ENCODE measurements at places on chromosomes 1 and 21.
A peak's percentile ranks its signal among the peaks of the same experiment; 100 is the strongest.

DNA sequence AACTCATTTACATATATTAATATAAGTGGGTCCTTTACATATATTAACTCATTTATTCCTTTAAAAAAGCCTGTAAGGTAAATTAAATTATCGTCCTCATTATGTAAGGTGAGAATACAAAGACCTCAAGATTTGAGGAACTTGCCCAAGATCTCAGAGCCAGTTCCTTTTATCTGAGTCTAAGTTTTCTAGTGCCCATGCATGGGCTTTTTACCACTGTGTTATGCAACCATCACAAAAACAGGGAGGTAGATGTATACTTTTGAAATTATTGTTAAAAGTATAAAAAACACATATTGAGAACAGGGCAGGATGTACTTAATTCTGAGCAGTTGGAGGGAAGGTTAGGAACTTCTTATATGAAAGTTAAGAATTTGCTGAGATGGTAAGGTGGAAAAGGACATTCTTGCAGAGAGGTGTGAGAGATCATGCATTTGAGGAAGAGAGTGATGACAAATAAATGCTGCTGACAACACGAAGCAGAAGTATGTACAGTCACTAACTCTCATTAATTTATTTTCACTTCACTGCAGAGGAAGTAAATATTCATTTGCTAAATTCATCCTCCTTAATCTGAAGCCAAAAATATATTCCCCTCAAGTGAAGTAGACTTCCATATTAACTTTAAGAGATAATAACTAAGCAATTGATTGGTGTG is 28.9 kb upstream of the LYPLAL1 start:
- DNase-seq = no peak

GRCh38 chr1:95028954-95029353 is 43.8 kb downstream of the ALG14 start:
- DNase-seq = no peak

GRCh38 chr1:229132106-229132443 is 138.8 kb upstream of the RAB4A start:
- DNase-seq = no peak

DNA sequence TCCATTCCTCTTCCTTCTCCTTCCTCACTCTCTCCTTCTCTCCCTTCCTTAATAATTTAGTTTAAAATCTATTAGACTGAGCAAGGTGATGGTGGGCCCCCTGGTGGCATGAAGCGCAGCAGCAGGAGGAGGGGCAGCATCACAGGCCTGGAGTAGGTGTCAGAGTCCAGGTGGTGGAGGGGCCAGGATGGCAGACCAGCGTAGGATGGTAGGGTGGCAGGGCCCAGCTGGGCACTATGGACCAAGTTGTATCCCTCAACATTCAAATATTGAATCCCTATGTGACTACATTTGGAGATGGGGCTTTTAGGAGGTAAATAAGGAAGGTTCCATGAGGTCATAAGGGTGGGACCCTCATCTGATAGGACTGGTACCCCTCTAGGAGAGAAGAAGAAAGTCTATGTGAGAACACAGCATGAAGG is 61.0 kb downstream of the WDR4 start:
- DNase-seq = peak; percentile 65

DNA sequence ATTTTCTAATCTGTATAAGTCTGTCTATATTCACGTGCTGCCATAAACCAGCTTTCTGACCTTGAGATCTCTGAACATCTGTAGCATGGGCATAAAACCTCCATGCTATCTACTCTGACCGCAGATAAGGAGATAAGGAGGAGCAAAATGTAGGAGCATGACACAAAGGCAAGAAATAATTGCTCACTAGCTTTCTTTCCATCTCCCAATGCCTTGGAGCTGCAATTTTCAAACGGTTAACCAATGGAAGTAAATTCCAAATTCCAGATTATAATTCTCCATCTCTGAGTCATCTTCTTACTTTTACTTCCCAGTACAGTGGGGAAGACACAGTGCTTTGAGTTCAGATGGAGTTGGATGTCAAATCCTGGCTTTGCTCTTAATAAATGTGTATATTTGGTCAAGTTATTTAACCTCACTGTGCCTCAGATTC is 41.6 kb downstream of the CD58 start:
- no peak for DNase-seq

DNA sequence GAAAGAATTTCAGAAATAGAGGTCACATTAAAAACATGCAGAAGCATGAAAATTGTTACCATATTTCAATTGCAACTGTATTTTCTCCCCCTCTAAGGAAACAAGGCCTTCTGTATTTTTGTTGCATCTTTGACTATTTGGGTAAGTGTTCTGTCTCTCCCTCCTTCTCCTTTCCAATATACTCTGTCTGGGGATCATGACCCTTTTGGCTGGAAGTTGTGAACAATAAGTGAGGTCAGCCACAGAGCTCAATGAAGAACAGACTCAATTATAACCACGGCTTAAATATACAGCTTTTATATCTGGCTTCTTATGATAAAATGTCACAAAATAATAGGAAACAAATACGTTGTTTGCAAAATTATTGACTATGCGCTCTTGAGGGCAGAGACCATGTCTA is 47.1 kb downstream of the SPAG17 start:
- DNase-seq = no peak

DNA sequence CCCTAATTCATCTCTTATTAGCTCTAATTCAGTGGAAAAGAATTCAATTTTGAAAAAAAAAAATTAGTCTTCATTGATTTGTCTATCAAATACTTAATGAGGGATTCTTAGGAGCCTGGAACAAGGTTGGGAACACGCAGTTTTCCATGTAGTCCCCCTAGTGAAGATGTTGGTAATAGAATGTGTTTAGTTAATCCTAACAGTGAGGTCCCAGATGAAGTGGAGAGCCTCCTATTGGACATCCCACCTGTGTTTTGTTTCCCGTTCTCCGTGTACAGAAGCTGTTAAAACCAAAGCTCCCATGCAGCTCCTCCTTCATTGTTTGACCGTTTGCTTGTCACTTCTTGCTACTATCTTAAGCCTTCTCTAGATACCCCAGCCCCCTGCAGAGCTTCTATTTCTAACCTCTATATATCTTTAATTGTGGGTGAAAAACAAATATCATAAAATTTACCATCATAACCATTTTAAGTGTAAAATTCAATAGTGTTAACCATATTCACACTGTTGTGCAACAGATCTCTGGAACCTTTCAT is 67.5 kb downstream of the PCNX2 start:
- no peak for DNase-seq

DNA sequence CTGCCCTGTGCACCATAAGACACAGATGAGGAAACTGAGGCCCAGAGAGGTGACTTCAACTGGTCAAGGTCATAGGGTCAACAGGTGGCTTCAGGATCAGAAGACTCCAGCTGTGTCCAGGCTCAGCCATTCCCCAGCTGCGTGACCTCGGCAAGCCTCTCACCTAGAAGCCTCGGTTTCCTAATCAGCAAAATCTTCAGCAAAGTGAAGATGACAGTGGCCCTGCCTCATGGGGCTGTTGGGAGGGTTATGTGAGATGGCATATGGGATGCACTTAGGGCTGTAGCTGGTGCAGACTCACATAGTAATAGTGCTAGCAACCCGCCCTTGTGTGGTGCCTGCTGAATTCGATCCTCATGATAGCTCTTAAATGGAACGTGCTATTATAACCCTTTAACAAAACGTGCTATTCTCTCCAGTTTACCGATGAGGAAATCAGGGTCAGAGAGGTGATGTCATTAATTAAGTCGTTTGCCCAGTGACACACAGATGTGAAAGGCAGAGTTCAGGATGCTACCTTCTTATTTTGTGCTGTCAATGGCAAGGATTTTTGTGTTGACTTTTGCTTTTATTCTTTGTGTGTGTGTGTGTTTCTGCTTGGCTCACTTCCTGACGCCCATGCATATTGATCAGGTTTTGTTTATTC is 472.9 kb downstream of the MATN1 start:
- no peak for DNase-seq

GRCh38 chr1:80305466-80305865 is 1298.9 kb upstream of the ADGRL4 start:
- DNase-seq = no peak

DNA sequence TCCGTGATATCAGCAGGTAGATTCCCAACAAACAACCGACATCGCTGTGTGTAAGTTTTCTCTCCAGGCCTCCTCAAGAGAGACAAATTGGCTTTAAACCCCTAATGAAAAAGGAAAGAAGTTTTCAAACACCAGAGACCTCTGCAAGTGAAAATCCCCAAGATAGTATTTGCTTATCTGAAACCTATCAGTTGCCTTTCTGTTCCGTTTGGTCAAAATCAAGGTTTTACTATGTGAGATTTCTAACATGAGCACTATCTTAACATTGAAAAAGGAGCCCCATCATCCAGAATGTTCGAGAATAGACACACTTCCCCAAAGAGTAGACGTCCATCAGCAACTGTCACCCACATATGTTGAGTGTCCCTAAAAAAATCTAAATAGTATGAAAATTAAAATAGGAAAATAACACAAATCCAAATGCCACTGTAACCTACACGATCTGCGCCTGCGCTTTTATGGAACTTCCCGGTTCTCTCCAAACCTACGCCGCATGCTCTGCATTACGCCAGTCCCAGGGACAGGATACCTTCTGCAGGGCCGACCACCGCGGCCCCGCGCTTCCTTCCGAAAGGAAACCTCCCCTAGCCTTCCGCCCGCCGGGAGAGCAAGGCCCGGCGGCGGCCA is 1.4 kb downstream of the SFPQ start:
- no peak for DNase-seq

DNA sequence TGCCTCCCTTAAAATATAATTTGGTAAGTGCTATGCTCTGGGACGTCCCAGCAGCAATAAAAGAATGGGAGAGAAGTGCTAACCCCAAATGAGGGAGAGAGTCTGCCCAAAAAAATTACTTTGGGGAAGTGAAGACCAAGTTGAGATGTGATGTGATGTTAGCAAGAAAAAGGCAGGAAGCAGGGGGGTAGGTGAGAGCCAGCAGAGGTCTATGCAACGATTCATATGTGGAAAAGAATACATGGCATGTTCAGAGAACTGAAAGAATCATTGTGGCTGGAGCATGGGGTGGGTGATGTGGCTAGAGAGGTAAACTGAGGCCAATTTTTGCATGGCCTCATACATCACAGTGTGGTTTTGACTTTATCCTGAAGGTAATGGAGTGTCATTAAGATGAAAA is 5.6 kb upstream of the CTPS1 start:
- DNase-seq = no peak

- no peak for DNase-seq
Observed at GRCh38 chr1:41483001-41483850, 1.3 kb downstream of the EDN2 start.

DNA sequence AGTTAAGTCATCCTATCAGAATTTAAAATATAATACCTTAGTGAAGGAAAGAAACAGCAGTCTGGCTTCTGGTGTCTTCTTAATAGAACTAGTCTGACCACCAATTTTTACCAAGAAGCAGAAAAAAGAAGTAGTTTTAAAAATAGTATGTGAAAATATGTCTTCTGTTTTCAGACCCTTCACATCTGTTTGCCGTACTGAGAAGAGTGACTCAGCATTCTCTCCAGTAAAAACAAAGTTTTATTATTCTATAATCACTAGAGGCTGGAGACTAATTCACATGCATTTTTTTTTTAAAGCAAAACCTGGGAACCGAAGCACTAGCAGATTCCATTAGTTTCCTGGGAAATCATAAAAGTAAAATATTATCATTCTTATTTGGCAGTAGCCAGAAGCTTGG is 163.8 kb downstream of the COL24A1 start:
- peak; percentile 9 for DNase-seq

- peak; percentile 29 for DNase-seq
Observed at GRCh38 chr1:110829955-110830553, 42.9 kb upstream of the CD53 start.

DNA sequence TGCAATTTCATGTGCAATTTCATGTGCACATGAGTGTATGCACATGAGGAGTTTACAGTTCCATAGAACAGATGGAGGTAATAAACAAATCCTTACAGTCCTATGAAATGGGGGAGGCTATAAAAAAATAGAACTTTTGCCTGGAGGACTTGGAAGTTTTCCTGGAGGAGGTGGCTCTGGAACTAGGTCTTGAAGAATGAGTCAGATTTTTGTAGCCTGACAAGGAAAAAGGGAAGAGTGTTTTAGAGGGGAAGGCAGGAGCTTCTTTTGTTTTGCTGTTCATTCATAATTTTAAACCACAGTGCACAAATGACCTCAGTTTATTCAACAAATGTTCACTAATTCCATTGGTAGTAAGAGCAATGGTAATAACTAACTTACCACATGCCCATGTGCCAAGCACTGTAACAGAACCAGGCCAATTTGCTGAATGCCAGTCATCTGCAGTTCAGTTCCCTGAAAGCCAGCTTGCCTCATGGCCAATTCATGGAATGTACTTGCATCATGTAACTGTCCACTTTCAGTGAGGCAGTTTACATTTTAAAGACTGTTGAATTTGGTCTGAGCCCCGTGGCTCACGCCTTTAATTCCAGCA is 2.7 kb downstream of the DIO1 start:
- no peak for DNase-seq

DNA sequence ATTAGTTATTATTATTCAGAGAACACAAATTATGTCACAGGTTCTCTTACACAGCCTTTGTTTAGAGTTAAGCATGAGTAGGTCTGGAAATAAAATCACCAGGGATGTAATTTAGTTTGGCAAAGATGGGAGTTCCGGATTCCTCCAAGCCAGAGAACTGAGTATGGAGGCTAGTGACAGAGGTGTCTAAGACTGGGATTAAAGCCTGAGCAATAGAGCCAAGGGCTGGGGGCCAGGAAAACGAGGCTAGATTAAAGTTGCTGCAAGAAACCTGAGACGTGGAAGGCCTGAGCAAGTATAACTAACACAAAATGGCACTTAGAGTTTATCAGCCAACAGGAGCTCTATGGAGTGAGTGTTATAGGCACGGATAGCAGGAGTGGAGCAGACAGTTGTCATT is 381.6 kb downstream of the SRGAP2C start:
- DNase-seq = no peak

DNA sequence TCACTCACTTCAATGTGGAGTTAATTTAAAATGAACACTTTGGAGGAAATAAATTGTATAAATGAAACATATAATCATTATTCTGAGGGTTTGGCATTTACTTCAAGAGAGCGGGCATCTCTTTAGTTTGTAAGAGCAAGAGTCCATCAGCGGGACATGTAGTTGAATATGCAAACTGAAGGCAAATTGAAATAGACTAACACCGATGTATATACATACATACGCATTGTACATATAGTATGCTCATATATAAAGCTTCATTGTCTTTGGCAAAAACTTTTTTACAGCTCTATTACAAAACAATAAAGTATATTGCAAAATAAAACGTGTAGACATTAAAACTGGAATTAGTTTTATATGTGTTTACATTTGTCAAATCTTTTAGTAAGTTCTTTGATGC is 328.9 kb downstream of the LTN1 start:
- DNase-seq = no peak

- no peak for DNase-seq
Observed at GRCh38 chr1:5868931-5869500, 123.2 kb downstream of the NPHP4 start.

- no peak for DNase-seq
Observed at GRCh38 chr1:24895511-24895910, 34.6 kb downstream of the RUNX3 start.

DNA sequence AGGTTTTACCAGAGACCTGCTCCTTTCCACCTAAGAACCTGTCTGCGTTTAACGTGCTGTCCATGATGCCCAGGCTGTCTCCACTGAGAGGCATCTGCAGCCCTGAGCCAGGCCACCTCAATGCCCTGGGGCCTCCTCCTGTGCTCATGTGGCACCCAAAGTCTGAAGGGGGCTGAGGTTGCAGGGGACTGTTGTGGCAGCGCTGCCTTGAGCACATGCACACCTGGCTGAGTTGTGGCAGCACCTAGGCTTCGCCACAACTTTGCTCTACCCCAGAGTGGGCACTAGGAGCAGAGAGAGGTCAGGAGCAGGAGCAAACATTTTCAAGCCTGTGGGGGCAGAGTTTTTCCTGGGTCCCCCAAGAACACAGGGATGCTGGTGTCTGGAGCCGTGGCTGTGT is 1527.1 kb downstream of the PLA2G4A start:
- no peak for DNase-seq

GRCh38 chr1:20037877-20038276 is 32.1 kb upstream of the PLA2G5 start:
- DNase-seq = no peak

Data from lung microvascular endothelial cell (primary cell).